ENCODE measurements at places on chromosomes 4 and X.

- ATAC-seq: peak; percentile 77
Observed at GRCh38 chr4:140243278-140243753, 89.3 kb upstream of the MAML3 start.

DNA sequence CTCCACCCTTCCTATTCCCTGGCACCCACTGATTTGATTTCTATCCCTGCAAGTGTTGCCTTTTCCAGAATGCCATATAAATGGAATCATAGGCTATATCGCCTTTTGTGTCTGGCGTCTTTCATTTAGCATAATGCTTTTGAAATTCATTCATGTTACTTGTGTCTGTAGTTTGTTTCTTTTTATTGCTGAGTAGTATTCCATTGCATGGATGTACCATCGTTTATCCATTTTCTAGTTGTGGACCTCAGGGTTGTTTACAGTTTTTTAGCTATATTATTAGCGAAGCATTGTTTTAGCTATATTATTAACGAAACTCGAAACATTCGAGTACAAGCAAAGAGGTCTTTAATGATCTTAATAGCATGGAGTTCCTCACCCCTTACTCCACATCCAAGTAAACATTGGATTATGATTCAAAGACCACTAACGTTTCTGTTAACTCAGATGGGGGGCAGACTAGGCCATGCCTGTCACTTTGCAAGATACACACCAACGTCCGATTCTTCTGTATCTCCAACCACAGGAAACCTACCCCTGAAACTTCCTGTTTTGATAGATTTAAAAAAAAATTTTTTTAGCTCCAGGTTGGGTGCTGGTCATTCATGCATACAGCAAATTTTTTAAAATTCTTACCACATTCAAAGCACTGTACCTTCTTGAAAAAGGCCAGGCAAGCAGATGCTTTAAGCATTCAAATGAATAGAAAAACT, 1.1 kb downstream of the DCK start:
- peak; percentile 68 for ATAC-seq

DNA sequence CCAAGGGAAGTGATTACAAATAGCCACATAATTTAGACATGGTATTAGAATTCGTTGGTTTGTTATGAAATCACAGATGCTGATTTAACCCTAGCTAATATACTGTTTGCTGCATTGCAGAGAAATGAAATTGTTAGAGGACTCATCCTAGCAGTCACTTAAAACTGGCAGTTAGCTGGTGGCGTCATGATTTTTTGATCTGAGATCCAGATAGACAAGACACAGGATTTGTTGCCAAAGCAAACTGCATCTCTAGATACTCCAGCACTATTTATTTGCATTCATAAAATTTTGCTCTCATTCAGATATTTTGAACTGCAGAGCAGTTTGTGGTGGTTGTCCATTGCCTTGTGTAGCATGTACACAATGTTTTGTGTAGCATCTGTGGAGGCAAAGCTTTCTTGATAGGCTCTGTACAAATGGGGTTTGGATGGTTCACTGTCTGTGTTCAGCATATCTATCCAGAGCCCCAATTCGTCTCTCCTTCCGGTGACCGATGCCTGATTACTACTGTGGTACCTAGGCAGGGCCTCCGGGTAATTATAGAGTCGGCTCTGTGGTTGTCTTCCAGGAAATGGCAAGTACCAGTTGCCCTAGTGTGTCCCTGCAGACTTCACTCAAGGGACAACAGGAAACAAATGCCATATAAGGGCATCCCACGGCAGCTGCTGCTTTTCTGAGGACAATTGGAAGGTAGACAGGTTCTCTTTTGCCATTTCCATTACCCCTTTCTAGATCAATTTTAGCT, 30.1 kb upstream of the SPARCL1 start:
- peak; percentile 85 for ATAC-seq

DNA sequence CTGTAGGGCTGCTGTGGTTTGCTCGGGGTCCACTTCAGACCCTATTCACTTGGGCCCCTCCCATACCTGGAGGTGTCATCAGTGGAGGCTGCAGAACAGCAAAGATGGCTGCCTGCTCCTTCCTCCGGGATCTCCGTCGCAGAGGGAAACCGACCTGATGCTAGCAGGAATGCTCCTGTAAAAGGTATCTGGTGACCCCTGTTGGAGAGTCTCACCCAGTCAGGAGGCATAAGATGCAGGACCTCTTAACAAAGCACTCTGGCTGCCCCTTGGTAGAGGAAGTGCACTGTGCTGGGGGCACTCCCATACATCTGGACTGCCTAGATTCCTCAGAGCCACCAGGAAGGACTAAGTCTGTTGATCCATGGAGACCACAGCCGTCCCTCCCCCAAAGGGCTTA, 296.9 kb downstream of the GRID2 start:
- ATAC-seq: no peak

DNA sequence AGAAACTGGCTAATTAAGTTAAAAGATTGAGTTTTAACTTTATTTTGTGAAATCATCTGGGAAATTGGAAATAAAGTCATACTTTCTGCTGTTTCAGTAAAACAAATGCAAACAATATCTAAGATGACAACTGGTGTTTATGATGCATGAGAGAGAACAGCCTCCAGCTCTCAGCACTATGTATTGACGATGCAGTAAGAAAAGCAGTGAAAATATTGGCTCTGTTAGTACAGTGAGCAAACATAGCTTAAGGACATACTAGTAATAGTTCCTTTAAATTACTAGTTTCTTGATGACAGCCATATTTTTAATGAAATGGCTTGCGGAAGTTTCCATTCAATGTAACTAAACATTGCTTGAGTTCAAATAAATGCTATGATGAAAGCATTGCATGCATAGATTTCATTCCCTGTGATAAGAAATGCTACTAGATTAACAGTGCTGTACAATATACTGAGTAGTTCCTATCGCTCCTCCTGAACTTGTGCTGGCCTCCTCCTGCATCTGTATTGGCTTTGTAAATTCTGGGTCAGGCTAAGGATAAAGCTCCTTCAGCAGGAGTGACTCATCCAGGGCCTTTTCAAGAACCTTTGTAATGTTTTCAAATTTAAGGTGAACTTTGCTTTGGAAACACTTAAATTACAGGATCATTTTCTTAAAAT, 11.6 kb downstream of the ARHGAP24 start:
- no peak for ATAC-seq

- ATAC-seq: no peak
Observed at GRCh38 chr4:184094532-184095159, 123.0 kb downstream of the ENPP6 start.

DNA sequence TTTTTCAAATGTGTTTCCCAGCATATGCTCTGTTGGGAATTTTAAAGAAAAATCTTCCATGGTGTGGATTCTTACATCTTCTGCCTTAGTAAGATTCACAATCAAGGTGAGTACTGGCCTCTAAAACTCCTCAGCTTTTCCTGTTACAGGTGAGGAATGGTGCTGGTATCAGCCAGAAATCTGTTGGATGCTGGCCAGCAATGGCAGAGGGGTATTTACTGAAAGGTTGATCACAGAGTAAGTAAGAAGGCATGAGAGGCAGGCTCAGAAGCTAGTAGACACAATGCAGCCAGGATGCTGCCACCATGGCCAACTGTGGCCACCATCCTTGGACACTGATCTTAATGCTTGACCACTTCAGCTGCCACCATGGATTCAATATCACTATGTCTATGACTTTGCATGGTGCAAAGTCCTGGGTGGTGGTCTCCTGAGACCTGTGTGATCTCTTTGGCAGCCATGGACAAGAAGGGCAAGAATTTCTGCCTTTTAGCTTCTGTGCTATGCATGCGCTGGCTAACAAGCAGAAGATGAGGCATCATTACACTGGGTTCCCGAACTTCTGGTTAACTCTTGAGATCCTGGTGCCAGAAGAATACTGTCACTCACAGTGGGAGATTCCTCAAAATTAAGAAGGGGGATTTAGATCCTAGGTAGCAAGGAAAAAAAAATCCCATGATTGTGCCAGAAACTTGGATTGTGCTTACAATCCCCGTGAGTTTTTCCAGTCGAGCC, 60.2 kb downstream of the CHRNA9 start:
- ATAC-seq: no peak

DNA sequence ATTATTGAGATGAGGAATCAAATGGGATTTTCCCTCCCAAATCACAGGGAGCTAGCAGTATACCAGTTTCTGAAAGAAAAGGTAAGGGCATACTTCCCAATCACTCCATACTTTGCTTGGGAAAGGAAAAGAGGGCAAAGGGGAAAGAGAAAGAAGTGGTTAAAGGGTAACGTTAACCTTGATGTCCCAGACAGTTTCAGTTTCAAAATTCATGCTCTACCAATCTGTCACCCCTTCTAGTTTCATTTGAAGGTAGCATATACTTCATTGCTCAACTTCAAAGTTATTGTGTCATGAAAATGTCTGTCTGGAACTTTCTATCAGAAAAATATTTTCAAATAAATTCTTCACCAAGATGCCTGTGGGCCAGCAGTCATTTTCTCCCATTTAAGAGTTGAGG, 16.0 kb downstream of the TNMD start:
- ATAC-seq: no peak

DNA sequence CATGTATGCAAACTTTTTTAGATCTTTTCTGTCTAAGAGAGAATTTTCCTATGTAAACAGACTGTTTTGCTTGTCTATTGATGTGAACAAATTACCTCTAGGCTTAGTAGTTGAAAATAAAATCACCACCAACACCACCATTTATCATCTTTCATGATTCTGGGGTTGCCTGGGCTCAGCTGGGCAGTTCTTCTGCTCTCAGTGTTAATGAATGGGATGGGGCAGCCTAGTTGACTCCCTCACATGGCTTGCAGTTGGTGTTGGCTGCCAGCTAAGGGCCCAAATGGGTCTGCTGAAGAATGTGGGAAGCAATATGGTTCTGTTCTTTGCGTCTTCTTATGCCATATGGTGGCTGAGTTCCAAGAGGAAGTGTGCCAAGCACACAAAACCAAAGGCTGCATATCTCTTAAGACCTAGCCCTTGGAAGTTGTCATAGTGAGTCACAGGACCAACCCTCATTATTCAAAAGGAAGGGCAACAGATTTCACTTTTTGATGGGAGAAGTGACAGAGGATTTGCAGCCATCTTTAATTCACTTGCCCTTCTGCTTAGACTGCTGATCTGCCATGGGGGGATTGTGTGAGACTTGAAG, 17.9 kb downstream of the REELD1 start:
- no peak for ATAC-seq

- ATAC-seq: peak; percentile 89
Observed at GRCh38 chr4:10457255-10457801, at the start of gene ZNF518B. TSS of gene ZNF518B (minus strand) at chr4:10457426. CDS start at chr4:10446328, 11,098 bp downstream.

DNA sequence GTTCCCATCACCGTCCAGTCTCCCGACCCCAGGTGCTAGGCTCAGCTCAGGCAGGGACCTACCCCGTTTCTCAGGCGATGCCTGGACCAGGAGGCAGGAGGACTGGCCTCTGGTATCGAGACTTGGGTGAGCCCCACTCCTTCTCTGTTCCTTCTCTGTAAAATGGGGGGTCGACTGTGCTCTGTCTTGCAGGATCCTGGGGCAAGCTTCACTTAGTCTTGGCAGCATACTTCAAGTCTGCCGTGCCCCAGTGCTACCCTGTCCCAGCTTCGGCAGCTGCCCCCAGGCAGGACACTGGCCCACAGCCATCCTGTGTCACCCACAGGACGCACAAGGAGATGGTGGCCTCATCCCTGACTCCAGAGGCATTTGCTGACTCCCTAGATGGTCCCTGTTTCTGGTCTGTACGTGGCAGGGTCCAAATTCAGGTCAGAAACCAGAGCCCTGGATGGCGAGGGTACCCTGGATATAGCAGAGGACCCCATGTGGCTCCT, 7.0 kb upstream of the HAUS7 start:
- no peak for ATAC-seq

GRCh38 chr4:134934036-134934808, 732.6 kb upstream of the PABPC4L start:
- no peak for ATAC-seq

DNA sequence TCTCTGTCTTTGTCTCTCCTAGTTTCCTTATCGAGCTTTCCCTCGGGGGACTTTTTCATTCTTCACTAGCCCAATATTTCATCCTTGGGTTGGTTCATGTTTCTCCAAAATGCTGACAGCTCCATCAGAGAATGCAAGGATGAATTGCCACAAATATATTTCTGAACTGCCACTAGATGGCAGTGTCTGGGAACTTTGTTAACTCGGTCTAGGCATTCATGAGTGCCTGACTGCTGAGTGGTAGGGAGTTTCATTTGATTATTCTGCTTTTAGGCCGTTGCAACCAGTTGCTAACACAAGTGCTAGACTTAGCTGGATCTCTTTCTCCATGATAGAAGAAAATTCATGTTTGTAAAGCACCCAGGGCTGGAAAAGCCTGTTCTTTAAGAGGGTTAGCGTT, 73.5 kb upstream of the RAP2C start:
- ATAC-seq: peak; percentile 45

- no peak for ATAC-seq
Observed at GRCh38 chrX:51507551-51507950, 11.2 kb upstream of the NUDT11 start.

- ATAC-seq: no peak
Observed at GRCh38 chrX:40513012-40513411, 67.8 kb upstream of the ATP6AP2 start.

- no peak for ATAC-seq
Observed at GRCh38 chr4:8278421-8279287, 9.1 kb downstream of the HTRA3 start.

DNA sequence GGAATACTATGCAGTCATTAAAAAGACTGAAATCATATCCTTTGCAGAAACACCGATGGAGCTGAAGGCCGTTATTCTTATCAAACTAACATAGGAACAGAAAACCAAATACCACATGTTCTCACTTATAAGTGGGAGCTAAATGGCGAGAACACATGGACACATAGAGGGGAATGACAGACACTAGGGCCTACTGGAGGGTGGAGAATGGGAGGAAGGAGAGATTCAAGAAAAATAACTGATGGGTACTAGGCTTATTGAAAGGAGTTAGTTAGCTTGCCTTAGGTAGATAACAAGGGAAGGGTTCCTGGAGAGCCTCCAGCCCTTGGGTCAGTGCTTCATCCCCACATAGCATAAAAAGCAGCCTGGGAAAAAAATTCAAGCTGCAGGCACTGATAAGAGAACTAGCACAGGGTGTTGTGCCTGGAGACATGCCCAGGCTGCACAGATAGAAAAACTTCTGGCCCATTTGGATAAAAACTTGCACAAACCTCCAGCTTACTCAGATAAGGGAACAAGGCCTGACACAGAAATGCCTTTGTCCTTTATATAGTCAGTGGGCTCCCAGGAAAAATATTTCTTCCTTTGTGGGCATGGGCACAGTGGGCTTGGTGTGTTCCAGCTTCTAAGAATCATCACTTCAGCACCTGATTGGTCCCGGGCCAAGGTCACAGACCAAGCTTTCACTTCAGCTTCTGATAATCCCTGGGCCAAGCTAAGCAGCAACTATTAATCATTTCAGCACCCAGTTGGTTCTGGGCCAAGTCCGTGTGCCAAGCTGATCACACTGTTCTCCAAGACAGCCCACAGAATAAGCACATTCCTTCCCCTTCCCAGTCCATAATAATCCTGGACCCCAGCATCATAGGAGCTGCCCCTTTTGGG, 23.1 kb upstream of the PWWP3B start:
- ATAC-seq: no peak

GRCh38 chrX:151702026-151702714, 6.9 kb downstream of the PRRG3 start:
- ATAC-seq: no peak

- ATAC-seq: no peak
Observed at GRCh38 chr4:57233386-57233785, 123.2 kb upstream of the IGFBP7 start.
